ENCODE measurements at places on chromosomes 2 and 18. TPM values are rescaled to one million over a fixed set of nuclear protein-coding genes. Genes with fewer than 3 reads are reported as not detected.

- peaks cover 96% of the 10 kb centered on the region for H3K4me1 ChIP-seq
- peak overlapping the region; percentile 95 for H3K27ac ChIP-seq
- H3K27me3 ChIP-seq: no peaks in the 10 kb centered on the region
- no peak for DNase-seq
- no peak overlapping the region for H3K4me3 ChIP-seq
- H3K36me3 ChIP-seq: peaks cover 54% of the 10 kb centered on the region
These were observed 87.8 kb upstream of the EML6 start for GRCh38 chr2:54635554-54636152.

The ZNF519 gene
- total RNA-seq: 3.0 TPM

The DLGAP1 gene
- 5.4 TPM for total RNA-seq

The PEX13 gene
- total RNA-seq: 23.9 TPM

DNA sequence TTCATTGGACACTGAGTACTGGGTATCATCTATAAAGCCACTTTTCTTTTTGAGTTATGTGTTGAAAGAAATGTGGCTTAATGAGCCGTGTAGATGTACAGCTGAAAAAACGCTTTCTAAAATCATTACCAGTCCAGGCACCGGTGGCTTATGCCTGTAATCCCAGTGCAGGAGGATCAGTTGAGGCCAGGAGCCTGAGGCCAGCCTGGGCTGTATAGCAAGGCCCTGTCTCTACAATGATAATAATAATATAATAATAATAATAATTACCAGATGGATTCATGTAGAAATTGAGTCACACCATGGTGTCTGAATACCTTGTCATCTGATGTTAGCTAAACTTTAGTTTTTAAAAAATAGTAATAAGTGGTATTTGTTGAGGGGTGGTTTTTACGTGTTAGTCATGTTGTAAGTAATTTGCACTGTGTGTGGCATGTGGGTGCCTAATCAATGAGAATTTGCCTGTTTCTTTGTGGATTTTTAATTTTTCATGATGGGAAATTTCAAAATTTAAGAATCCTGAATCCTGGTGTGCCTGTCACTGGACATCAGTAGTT, 30.1 kb downstream of the NCK2 start:
- no peak overlapping the region for H3K4me3 ChIP-seq
- no peaks in the 10 kb centered on the region for H3K27me3 ChIP-seq
- peaks cover 63% of the 10 kb centered on the region for H3K4me1 ChIP-seq

The PRADC1 gene
- total RNA-seq: 70.9 TPM

Measured in heart right ventricle (tissue), 16 donors.